ENCODE measurements at places on chromosomes 5 and 9.

DNA sequence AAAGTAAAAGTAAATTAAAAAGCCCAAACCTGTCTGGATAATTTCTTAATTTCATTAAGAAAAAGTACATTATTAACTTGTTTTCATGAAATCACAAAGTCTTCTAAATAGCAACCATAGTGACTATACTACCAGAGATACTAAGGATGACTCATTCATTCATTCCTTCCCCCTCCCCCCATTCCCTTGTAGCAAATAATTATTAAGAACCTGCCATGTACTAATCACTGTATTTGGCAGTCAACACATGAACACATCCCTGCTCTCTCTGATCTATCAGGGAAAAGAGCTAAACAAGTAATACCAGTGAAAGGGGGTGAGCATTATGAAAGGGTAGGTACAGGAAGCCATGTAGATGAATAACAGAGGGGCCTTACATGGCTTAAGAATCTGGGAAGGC is 203.9 kb downstream of the CWC27 start:
- DNase-seq = no peak

GRCh38 chr5:116772806-116773205 is 198.2 kb upstream of the SEMA6A start:
- no peak for DNase-seq

- DNase-seq = no peak
These were observed 37.9 kb upstream of the TTC1 start for GRCh38 chr5:159971038-159971437.

DNA sequence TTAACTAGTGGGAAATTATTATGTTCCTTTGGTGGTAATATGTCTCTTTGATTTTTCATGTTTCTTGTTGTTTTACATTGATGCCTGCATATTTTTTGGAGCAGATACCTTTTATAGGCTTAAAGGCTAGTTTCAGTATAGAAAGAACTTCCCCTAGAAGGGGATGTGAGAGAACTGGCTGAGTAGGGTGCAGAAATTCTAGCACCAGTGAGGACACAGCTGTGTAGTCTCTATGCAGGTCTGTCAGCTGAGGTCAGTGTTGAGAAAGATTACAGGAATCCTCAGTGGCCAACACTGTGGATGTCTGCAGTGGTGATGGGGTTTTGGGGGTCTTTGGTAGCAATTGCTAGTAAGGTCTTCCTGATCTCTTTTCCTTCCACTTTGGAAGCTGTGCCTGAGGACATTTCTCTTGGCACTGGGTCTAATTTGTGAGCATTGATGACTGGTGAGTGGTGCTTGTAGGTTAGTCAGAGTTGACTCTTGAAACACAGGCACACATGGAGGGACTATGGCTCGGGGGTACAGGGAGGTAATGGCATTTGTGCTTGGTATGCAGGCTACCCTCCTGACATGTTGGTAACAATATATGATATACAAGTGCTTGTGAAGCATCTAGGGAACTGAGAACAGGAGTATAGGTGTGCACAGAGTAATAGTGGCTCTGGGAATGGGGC is 221.4 kb downstream of the SPATA31D1 start:
- no peak for DNase-seq

DNA sequence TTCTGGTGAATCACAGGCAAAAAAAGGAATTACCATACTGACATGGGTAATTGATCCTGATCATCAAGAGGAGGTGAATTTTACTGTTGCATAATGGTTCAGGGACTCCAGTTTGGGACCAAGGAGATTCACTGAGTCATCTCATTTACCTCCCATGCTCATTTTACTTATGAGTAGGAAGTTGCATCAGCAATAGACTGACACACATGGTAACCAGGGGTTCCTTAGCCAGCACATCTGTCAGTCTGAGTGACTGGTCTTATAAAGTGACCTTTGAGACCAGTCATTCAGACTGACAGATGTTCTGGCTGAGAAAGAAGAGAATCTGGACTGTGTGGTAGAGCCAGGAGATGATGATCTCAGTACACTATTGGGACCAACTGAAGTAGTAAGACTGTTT is 384.6 kb upstream of the CD180 start:
- DNase-seq = no peak

- DNase-seq = no peak
These were observed 7.2 kb upstream of the PSD2 start for GRCh38 chr5:139788294-139788910.

- no peak for DNase-seq
These were observed 7.3 kb downstream of the F2R start for GRCh38 chr5:76723266-76723665.

DNA sequence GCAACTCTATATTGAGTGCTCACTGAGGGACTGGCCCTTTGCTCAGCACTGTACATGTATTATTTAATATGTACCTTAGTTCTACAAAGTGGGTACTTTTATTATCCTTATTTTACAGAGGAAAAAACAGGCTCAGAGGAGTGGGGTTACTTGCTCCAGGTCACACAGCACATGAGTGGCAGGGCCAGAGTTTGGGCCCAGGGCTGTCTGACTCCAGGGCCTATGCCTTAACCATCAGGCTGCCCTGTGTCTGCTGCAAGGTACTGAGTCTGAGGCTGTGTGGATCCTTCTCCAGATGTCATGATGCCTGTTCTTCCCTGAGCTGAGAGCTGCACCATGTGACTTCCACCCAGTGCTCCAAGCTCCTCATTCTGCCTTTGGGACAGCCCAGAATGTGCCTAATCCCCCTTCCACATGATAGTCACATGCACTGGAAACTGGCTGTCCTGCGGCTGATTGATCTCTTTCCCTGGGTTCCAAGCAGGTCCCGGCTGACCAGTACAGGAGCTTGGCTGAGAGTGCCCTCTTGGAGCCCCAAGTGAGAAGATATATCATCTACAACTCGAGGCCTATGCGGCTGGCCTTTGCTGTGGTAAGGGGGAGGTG is 15.4 kb downstream of the TMEM268 start:
- no peak for DNase-seq

DNA sequence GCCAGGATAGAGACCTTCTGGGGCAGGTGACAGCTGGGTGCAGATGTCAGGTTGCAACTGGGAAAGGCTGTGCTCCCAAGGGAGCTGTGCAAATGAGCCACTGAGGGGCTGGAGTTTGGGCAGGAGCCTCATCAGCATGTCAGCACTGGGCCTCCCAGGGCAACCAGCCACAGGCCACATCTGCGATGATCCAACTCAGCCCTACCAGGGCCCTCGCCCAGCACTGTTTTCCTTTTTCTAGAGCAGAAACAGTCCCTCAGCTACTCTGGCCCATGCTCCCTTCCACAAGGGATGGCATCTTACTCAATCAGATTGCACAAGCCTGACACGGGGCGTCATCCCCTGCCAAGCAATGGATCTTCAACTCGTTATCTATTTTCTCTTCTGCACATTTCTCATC is 24.8 kb downstream of the NIPAL4 start:
- DNase-seq = no peak

DNA sequence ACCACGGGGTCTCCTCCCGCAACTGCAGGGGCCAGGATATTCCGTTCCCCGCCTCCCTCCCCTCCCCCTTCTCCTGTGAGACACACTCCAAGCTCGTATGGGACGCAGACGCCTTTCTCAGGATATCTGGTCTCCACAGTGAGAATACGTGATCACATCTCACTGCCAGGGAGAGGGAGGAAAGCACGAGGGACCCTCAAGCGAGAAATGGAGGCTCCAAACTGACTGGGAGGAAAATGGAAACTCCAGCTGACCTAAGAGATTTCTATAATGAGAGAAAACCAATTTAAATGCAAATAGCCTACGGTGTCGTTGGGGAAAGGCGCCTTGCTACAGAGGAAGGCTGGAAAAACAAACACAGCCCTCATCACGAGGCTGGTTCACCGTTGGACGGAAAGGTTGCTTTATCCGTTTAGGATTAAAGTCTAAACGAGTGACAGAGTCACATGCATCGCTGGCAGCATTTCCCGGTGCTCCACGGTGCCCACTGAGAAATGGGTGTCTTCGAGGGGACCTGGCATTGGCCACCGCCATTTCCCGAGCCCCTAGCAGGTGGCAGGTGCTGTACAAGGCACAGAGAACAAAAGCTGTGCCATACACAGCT is 116.9 kb upstream of the CPEB4 start:
- no peak for DNase-seq

- DNase-seq = no peak
These were observed 25.4 kb upstream of the TOMM5 start for GRCh38 chr9:37617832-37618231.

DNA sequence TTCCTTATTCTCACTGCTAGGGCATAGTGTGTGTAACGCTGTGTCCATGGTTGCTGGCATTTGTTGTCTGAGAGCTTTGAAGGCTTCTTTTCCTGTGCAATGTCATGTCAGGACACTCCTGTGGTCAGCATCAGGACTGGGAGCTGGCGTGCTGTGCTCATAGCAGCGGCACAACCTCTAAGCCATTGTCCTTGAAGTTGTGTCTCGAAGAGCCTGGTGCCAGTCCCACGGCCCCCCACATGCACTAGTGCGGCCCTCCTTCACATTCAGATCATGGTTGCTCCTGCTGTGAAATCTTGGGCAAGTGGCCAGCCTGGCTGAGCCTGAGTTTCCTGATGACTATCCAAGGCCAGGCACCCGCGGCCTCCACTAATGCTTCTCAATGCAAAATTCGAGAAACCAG is 32.4 kb downstream of the PDZD2 start:
- DNase-seq = no peak

DNA sequence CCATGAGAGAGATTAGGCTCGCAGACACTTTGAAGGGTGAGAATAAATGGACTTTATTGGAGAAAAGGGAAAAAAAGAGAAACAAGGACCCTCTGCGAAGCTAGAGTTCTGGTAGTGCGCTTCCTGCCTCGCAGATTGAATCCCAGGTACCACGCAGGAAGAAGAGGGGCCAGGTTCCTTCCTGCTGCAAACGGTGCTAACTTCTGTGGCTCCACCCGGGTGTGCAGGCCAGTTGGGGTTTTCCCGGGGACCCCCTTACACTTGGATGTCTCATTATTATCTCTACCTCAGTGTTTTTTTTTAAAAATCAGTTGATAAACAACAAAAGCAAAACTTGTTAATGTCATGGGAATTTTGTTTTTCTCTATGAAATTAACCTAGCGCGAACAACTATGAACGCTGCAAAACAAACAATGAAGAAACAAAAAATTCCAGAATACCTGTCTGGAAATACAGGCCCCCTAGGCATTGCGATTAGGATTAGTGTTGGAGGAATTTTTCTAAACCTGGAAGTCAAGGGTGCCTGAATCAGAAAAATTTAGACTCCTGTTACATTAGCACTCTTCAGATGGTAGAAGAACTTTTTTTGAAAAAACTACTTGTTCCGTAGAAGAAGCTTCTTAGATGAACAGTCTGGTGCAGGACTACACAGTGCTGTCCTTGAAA is 414.5 kb downstream of the MAN2A1 start:
- DNase-seq = no peak

DNA sequence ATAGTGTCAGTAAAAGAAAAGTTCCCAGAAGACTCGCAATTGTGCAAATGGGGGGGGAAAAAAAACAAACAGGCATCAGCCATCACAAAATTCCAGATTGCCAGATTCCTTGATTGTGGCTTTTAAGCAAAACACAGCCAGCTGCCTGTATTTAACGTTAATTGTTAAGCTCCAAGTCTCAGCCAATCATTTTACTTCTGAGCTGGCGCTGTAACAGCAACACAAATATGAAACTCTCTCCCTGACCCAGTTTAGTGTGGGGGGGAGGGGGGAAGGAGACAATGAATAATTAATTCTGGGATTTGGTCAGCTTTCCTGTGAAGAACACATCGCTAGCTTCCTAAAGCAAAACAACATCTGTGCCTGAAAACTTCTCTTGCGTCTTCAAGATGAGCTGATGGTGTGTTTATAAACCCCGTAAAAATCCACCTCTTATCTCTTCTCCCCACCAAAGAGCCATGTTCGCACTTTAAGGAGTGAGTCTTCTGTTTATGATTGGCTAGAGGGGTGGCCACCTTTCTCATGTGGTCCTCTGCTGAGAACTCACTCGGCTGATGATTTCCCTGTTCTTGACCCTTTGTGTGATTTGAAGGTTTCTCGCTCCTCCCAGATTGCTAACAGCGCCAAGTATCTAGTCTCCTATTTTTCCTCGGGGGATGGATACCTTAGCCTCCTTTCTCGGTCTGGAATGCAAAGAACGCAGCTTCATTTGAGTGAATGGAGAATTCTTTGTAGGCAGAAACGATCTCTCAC is 160.2 kb upstream of the DAPK1 start:
- DNase-seq = no peak

DNA sequence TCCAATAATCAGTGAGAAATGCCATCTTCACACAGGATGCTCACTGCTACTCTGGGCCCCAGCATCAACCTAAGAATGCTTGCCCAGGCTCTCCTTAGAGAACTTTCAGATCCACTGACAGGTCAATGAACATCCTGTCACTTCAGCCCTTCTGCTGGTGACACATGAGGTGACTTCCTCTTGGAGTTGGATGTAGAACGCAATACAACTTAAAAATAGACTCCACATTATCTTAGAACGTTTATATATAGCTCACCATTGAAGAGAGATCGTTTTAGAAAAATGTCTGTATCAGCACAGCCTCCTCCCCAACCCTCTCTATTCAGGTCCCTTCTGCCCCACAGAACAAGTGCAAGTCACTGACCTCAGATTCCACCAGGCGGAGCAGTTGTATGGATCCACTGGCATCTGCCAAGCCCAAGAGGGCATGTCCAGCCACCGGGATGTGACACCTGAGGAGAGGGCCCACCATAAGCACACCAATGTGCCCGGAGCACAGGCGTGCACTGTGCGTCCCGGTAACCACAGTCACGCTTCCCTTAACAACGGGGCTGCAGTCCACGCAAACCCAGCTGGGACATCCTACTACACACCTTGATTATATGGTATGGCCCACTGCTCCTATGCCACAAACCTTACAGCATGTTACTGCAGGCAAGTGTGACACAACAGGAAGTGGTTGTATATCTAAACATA is 2.9 kb downstream of the DPH7 start:
- DNase-seq = no peak

GRCh38 chr5:98961665-98962344 is 33.0 kb upstream of the CHD1 start:
- DNase-seq = no peak

DNA sequence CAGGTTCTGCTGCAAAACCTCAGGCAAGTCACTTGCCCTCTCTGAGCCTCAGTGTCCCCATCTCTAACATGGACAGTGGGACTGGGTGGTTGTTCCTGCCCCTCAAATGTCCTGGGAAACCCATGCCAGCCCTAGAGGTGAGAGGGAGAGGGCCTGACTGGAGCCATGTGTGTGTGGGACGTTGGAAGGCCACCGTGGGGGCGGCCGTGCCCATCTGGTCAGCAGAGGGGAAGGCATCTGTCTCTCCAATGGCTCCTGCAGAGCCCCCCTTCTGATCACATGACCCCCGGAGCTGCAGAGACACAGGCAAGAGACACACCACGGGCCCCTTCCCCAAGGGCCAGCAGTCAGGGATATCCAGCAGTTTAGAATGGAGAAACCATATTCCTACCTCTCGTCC is 1.7 kb downstream of the DNM1 start:
- no peak for DNase-seq

GRCh38 chr9:133494636-133495326 is 15.9 kb upstream of the SLC2A6 start:
- no peak for DNase-seq

GRCh38 chr9:135479469-135480052 is at the start of gene PPP1R26:
Gene PPP1R26 (plus strand): TSS chr9:135479782. CDS start chr9:135484511, 4,729 bp downstream.
- DNase-seq = no peak

GRCh38 chr9:84583866-84584265 is 85.7 kb upstream of the NTRK2 start:
- DNase-seq = no peak
